ENCODE measurements at places on chromosomes 11 and 22.

DNA sequence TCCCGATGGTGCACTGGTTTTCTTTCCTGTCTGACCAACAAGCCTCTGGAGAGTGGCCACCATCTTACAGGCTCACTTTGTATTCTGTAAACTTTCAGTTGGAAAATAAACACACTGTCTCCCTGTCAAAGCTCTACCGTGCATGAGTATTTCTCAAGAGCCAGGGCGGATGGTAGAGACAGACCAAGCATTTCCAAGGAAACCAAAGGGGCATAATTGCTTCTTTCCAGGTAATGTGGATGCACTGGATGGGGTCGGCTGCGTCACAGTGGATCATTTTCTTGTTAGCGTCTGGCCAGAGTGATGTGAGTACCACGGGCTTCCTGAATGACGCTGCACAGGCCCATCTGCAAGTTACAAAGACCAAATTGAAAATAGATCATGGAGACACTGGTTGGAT, 5.1 kb upstream of the SEZ6L start:
- no peak overlapping the region for H3K27ac ChIP-seq
- no peak overlapping the region for H3K4me3 ChIP-seq
- H3K4me1 ChIP-seq = no peaks in the 10 kb centered on the region
- no peaks in the 10 kb centered on the region for H3K27me3 ChIP-seq
- DNase-seq = no peak
- H3K36me3 ChIP-seq = no peaks in the 10 kb centered on the region

DNA sequence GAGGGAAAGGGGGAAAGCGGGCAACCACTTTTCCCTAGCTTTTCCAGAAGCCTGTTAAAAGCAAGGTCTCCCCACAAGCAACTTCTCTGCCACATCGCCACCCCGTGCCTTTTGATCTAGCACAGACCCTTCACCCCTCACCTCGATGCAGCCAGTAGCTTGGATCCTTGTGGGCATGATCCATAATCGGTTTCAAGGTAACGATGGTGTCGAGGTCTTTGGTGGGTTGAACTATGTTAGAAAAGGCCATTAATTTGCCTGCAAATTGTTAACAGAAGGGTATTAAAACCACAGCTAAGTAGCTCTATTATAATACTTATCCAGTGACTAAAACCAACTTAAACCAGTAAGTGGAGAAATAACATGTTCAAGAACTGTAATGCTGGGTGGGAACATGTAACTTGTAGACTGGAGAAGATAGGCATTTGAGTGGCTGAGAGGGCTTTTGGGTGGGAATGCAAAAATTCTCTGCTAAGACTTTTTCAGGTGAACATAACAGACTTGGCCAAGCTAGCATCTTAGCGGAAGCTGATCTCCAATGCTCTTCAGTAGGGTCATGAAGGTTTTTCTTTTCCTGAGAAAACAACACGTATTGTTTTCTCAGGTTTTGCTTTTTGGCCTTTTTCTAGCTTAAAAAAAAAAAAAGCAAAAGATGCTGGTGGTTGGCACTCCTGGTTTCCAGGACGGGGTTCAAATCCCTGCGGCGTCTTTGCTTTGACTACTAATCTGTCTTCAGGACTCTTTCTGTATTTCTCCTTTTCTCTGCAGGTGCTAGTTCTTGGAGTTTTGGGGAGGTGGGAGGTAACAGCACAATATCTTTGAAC, 6.8 kb downstream of the MALAT1 start:
- H3K27me3 ChIP-seq = no peaks in the 10 kb centered on the region
- H3K4me1 ChIP-seq = no peaks in the 10 kb centered on the region
- H3K4me3 ChIP-seq = peak overlapping the region; percentile 79
- DNase-seq = no peak

GRCh38 chr11:126732981-126733380, 267.6 kb downstream of the KIRREL3 start:
- no peak overlapping the region for H3K4me3 ChIP-seq
- no peak for DNase-seq
- no peak overlapping the region for H3K27ac ChIP-seq
- no peaks in the 10 kb centered on the region for H3K36me3 ChIP-seq
- no peaks in the 10 kb centered on the region for H3K27me3 ChIP-seq

DNA sequence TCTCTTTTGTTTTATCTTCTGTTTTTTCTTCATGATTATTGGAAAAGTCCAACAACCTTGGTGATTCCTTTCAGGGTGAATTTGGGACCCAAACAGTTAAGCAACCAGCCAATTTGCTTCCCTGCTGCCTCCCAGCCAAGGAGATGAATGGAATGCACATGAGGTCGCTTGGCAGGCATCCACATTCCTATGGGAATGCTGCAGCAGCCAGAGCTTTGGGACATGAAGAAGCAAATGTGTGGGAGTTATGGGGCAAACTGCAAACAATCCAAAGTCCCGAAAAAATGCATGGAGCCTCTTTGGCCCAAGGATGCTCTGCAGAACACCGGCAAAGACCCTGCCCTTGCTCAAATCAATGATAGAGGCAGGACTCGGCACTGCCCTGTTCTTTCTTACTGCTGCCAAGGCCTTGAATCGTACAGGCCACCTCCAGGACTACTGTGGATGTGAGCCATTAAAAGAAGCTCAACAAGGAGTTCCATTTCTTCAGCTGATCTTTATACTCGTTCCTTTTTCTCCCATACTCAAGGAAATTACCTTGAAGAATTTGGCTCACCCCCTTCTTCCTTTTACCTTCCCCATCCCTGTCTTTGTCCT, 117.3 kb upstream of the TEAD1 start:
- peaks cover 20% of the 10 kb centered on the region for H3K4me1 ChIP-seq
- peak overlapping the region; percentile 29 for H3K27ac ChIP-seq
- DNase-seq = peak; percentile 73
- no peaks in the 10 kb centered on the region for H3K36me3 ChIP-seq
- H3K4me3 ChIP-seq = no peak overlapping the region
- no peaks in the 10 kb centered on the region for H3K27me3 ChIP-seq

- no peak overlapping the region for H3K27ac ChIP-seq
- H3K27me3 ChIP-seq = no peaks in the 10 kb centered on the region
- H3K4me1 ChIP-seq = no peaks in the 10 kb centered on the region
These were observed 22.4 kb downstream of the MMP10 start for GRCh38 chr11:102757823-102758549.

DNA sequence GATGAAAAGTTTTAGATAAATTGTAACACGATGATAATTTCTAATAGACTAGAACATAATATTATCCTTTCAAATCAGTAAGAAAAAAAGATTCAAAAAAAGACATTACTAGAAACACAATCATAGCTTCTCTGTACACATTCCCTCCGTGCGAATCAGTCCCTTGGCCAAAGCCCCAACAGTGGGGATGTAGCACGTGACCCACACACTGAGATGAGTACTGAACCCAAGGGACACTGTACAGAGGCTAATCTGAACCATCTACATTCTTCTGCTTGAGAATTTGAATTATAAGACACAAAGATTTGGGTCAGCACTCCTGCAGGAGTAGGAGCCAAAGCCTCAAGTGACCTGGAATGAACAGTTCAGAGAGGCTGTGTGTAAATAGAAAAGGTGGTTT, 353.7 kb downstream of the INSC start:
- no peak for DNase-seq
- H3K4me1 ChIP-seq = no peaks in the 10 kb centered on the region
- H3K27me3 ChIP-seq = no peaks in the 10 kb centered on the region
- H3K4me3 ChIP-seq = no peak overlapping the region
- H3K36me3 ChIP-seq = no peaks in the 10 kb centered on the region
- no peak overlapping the region for H3K27ac ChIP-seq

DNA sequence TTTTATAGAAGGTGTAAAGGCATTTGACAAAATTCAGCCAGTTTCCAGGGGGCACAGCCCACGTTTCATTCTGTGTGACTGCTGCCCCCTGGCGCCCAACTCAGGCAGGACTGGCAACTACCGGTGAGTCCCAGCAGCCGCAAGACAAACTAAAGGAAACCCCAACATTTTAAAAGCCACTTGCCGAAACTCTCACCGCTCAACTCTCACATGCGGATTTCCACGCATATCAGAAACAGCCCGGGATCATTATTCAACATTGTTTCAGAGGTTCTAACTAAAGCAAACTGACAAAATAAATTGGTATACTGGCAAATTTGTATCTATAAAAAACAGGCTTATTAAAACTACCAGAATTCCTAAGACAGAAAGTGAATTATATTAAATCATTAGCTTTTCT, 48.2 kb downstream of the MORC2 start:
- DNase-seq = peak; percentile 83
- H3K27ac ChIP-seq = no peak overlapping the region
- H3K36me3 ChIP-seq = no peaks in the 10 kb centered on the region
- H3K4me1 ChIP-seq = peaks cover 9% of the 10 kb centered on the region

DNA sequence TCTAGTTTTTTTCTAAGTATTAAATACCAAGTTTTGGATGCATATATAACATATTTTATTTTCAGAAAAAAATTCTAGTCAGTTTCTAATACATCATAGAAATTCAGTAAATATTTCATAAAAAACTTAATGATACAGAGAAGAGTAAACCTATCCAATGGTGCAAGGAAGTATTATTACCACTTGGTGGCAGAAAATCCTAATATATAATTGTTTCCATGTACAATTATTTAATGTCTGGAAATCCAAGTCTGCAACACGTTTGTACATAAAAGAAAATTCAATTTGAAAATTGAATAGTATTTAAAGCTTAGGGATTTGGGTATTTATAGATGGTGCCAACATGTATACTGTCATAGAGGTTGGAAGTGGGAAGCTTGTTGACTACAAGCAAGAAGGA, 127.0 kb downstream of the TRPC6 start:
- H3K4me3 ChIP-seq = no peak overlapping the region
- H3K4me1 ChIP-seq = no peaks in the 10 kb centered on the region
- H3K36me3 ChIP-seq = no peaks in the 10 kb centered on the region
- H3K27ac ChIP-seq = no peak overlapping the region
- no peaks in the 10 kb centered on the region for H3K27me3 ChIP-seq
- DNase-seq = no peak

- H3K4me1 ChIP-seq = peaks cover 78% of the 10 kb centered on the region
- DNase-seq = no peak
- H3K36me3 ChIP-seq = no peaks in the 10 kb centered on the region
- H3K4me3 ChIP-seq = no peak overlapping the region
- H3K27ac ChIP-seq = no peak overlapping the region
- no peaks in the 10 kb centered on the region for H3K27me3 ChIP-seq
These were observed 33.9 kb downstream of the MAML2 start for GRCh38 chr11:96309016-96309642.

DNA sequence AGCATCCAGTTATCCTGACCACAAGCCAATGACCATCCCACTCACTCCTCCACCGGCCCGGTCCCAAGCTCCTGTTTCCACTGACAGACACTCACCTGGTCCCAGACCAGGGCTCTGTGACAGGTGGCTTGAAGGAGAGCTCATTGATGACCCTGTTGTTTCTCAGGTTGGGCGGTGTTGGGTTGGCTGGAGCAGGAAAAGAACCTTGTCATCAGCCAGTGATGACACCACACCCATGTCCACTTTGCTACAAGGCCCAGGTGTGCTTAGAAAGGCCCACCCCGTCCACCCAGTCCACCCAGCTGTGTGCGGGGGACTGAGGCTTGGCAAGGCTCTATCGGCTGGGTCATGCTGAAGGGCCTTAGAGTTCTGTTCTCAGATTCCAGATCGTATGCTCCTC, 42.9 kb downstream of the GAB4 start:
- H3K27ac ChIP-seq = no peak overlapping the region
- H3K4me1 ChIP-seq = no peaks in the 10 kb centered on the region
- no peaks in the 10 kb centered on the region for H3K27me3 ChIP-seq
- no peak for DNase-seq
- no peak overlapping the region for H3K4me3 ChIP-seq

DNA sequence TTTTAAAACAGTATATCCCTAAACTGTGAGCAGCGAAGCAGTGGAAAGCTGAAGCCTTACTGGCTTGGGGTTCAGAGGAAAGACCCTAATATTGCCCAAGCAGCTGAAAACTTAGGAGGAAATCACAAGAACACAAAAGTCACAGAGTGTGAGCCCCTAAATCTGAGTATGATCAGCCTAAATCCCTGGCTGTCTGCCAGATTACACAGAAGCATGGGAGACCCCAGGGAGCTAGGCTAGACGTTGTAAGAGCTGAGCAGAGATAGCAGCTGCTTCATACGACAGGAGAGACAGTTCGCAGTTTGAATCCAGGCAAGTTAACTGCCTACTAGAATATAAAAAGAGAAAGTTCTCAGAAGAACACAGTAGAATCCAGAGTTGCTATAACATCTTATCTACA, 81.2 kb downstream of the PACS1 start:
- no peaks in the 10 kb centered on the region for H3K36me3 ChIP-seq
- DNase-seq = no peak

- no peak overlapping the region for H3K27ac ChIP-seq
- H3K4me1 ChIP-seq = no peaks in the 10 kb centered on the region
- peak; percentile 46 for DNase-seq
- no peaks in the 10 kb centered on the region for H3K36me3 ChIP-seq
These were observed 254.5 kb upstream of the B3GAT1 start for GRCh38 chr11:134666273-134667174.

GRCh38 chr11:113725913-113726312, 19.8 kb upstream of the TMPRSS5 start:
- no peak for DNase-seq
- H3K4me1 ChIP-seq = no peaks in the 10 kb centered on the region
- H3K27ac ChIP-seq = no peak overlapping the region
- no peaks in the 10 kb centered on the region for H3K36me3 ChIP-seq
- H3K4me3 ChIP-seq = no peak overlapping the region
- H3K27me3 ChIP-seq = no peaks in the 10 kb centered on the region

DNA sequence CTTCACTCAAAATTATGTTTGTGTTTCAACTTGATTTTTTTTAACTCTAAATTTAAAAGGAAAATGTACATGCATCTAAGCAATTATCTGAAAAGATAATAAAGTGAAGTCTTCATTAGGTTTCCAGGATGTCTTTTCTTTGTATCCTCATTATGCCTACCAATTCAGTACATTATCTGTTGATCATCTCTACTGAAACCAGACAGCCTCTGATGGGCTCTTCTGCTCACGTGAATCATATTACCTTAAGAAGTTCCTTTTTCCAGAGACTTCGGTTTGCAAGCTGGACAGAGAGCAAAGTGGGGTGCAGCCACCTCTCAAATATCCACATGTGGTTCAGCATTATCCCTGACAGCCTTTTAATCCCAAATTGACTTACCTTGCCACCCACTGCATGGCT, 158.4 kb downstream of the CADM1 start:
- no peak overlapping the region for H3K4me3 ChIP-seq
- H3K4me1 ChIP-seq = no peaks in the 10 kb centered on the region
- DNase-seq = no peak
- H3K27ac ChIP-seq = no peak overlapping the region
- no peaks in the 10 kb centered on the region for H3K36me3 ChIP-seq
- H3K27me3 ChIP-seq = no peaks in the 10 kb centered on the region

GRCh38 chr11:58525037-58525614, 17.2 kb upstream of the OR5B21 start:
- H3K27me3 ChIP-seq = no peaks in the 10 kb centered on the region
- DNase-seq = no peak
- H3K27ac ChIP-seq = no peak overlapping the region
- H3K4me1 ChIP-seq = no peaks in the 10 kb centered on the region
- no peaks in the 10 kb centered on the region for H3K36me3 ChIP-seq

GRCh38 chr11:125886997-125887372, 483 bp upstream of the HYLS1 start:
- no peaks in the 10 kb centered on the region for H3K4me1 ChIP-seq
- no peaks in the 10 kb centered on the region for H3K27me3 ChIP-seq
- peak overlapping the region; percentile 96 for H3K27ac ChIP-seq
- peak overlapping the region; percentile 62 for H3K4me3 ChIP-seq
- DNase-seq = peak; percentile 64

GRCh38 chr22:23118647-23119493, 22.9 kb downstream of the RSPH14 start:
- no peaks in the 10 kb centered on the region for H3K36me3 ChIP-seq
- H3K4me3 ChIP-seq = no peak overlapping the region
- no peak for DNase-seq
- no peaks in the 10 kb centered on the region for H3K4me1 ChIP-seq

All from right atrium auricular region (tissue), 2 donors.